Activated CD4-positive, alpha-beta memory T cell treated with anti-CD3 and anti-CD28 coated beads for 36 hours (primary cell): ENCODE measurements at places on chromosomes 11 and 22.

DNA sequence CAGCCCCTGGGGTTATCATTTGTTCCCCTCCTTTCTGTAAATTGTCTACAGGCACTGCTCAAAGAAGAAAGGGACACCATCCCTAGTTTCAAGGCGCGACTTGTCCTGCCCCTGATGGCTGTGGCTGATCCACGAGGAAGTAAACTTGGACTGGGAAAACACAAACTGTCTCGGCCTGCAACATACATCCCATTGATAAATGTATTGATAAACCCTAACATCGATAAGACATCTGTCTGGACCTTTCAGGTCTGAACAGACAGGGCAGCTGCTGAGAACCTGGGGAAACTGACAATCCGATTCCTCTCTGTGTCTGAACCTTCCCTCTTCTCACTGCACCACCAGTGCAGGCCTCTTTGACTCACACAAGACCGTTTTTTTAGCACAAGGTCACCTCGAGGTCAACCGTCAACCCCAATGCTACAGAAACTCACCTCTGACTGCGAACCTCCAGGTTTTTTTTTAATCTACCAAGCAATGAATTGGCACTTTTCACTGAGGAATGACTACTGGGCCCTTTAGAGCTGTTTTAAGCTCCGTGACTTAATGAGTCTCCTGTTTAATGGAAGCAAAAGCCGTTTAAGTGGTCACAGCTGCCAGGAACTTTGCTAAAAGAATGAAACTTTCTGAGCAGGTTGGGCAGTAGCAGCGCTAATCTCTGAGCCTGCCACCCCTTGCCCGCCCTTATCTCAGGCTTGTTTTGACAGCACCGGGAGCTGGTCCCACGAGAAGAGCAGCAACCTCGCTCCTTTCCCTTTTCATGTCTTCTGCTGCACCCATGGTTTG is 203.8 kb upstream of the TMEM45B start:
- H3K4me3 ChIP-seq: no peak overlapping the region
- no peaks in the 10 kb centered on the region for H3K27me3 ChIP-seq
- peaks cover 4% of the 10 kb centered on the region for H3K36me3 ChIP-seq
- DNase-seq: no peak
- no peaks in the 10 kb centered on the region for H3K4me1 ChIP-seq

GRCh38 chr11:114208377-114208776 is 87.8 kb upstream of the NNMT start:
- H3K27ac ChIP-seq: peak overlapping the region; percentile 21
- H3K4me3 ChIP-seq: no peak overlapping the region
- H3K4me1 ChIP-seq: peaks cover 21% of the 10 kb centered on the region
- no peaks in the 10 kb centered on the region for H3K36me3 ChIP-seq
- peak; percentile 38 for DNase-seq

DNA sequence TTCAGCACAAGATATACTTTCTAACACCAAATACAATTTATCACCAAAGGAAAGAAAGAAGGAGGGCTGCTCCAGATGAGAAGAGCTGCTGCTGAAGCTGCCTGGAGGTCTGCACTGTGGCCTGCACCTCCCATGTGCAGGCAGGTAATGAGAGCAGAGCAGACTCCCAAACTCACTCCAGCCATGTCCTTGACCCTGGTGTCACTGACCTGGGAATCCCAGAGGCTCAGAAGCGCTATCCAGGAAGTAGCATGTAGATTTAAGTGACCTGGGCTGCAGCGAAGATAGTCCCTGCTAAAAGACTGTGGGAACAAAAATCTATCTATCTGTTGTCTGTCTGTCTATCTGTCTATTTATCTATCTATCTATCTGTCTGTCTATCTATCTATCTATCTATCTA is 816.3 kb downstream of the OPCML start:
- no peak overlapping the region for H3K27ac ChIP-seq
- H3K27me3 ChIP-seq: no peaks in the 10 kb centered on the region
- H3K36me3 ChIP-seq: no peaks in the 10 kb centered on the region
- peaks cover 26% of the 10 kb centered on the region for H3K4me1 ChIP-seq
- no peak overlapping the region for H3K4me3 ChIP-seq

DNA sequence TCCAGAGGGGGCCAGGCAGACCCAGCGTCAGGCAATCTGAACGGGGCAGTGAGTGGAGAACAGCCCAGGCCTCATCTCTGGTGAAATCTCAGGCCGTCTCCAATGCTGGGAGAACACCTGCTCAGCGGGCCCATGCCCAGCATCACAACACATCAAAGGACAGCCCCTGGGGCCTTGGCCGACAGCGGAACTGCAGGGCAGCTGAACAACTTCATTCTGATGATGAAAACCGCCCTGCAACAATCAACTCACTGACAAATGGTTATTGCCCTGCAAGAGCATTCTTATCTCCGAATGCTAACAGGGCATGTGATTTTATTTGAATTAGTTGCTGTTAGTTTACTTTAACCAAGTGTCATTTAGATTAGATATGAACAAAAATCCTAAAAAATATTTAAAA is 14.6 kb downstream of the CELSR1 start:
- H3K4me1 ChIP-seq: no peaks in the 10 kb centered on the region
- H3K27me3 ChIP-seq: peaks cover 15% of the 10 kb centered on the region

GRCh38 chr11:61336171-61336935 is 3.3 kb downstream of the TKFC start:
- H3K4me3 ChIP-seq: no peak overlapping the region
- peak; percentile 88 for DNase-seq

GRCh38 chr11:16820324-16821092 is 82.1 kb downstream of the C11orf58 start:
- no peak overlapping the region for H3K27ac ChIP-seq
- no peaks in the 10 kb centered on the region for H3K36me3 ChIP-seq
- DNase-seq: peak; percentile 87
- peaks cover 2% of the 10 kb centered on the region for H3K4me1 ChIP-seq
- no peak overlapping the region for H3K4me3 ChIP-seq
- H3K27me3 ChIP-seq: no peaks in the 10 kb centered on the region

DNA sequence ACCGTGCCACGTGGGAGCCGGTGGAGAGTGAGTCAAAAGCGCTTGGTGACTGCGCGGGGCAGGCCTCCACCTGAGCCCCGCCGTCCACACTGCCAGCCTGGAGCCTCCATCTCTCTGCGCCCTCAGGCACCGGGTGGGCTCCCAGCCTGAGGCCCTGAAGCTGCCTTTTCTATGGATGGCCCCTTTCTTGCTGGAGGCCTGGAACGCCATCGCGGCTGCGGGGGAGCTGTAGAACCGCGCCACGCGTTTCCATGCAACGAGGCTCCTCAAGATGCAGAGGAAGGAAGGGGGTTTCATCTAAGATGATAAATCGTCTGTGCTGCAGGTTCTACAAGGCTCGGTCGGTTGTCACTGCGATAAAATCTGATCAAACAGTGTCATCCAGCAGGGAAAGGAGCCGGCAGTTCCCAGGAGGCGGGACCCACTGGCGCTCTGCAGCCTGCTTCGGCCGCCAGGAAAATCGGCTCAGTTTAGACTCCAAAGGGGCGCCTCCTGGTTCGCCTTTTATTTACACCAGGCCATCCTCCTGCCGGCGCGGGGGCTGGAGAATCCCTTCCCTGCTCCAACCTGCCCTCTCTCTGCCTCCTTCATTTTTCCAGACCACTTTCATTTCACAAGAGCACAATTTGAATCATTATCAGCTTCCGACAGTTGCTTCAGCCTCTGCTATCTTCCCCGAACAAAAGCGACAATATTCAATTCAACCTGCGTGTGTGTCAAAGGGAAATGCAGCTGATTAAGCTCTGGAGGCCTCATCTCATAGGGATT is 624.4 kb downstream of the BRD1 start:
- no peak for DNase-seq
- H3K4me1 ChIP-seq: no peaks in the 10 kb centered on the region
- no peak overlapping the region for H3K4me3 ChIP-seq
- peaks cover 14% of the 10 kb centered on the region for H3K27me3 ChIP-seq
- H3K27ac ChIP-seq: no peak overlapping the region

- H3K4me3 ChIP-seq: no peak overlapping the region
- H3K27ac ChIP-seq: no peak overlapping the region
- H3K36me3 ChIP-seq: no peaks in the 10 kb centered on the region
- no peaks in the 10 kb centered on the region for H3K4me1 ChIP-seq
Observed at GRCh38 chr11:37503411-37504059, 905.5 kb upstream of the RAG2 start.

DNA sequence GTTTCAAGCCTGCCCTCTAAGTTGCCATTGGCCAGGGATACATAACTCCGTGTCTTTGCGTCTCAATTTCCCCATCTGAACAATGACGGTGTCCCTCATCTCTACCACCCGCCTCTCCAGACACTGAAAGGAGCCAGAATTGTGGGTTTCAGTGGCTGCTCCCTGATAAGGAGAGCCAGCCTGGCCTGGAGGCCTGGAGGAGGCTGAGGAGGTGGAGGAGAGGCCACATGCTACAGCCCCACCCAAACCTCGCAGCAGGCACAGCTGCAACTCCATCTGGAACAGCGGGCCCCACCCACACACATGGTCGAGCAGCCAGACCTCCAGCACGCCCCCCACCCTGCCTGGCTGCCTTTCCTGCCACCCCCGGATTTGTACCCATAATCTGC is 34.4 kb upstream of the CD82 start:
- no peaks in the 10 kb centered on the region for H3K36me3 ChIP-seq
- peak overlapping the region; percentile 76 for H3K27ac ChIP-seq
- peaks cover 44% of the 10 kb centered on the region for H3K4me1 ChIP-seq

DNA sequence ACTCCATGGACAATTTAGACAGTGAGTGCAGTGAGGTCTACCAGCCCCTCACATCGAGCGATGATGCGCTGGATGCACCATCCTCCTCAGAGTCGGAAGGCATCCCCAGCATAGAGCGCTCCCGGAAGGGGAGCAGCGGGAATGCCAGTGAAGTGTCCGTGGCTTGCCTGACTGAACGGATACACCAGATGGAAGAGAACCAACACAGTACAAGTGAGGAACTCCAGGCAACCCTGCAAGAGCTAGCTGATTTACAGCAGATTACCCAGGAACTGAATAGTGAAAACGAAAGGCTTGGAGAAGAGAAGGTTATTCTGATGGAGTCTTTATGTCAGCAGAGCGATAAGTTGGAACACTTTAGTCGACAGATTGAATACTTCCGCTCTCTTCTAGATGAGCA is 51.4 kb downstream of the SPECC1L start:
- no peak for DNase-seq
- H3K36me3 ChIP-seq: peaks cover 16% of the 10 kb centered on the region
- H3K4me1 ChIP-seq: peaks cover 20% of the 10 kb centered on the region
- H3K4me3 ChIP-seq: no peak overlapping the region
- no peak overlapping the region for H3K27ac ChIP-seq

DNA sequence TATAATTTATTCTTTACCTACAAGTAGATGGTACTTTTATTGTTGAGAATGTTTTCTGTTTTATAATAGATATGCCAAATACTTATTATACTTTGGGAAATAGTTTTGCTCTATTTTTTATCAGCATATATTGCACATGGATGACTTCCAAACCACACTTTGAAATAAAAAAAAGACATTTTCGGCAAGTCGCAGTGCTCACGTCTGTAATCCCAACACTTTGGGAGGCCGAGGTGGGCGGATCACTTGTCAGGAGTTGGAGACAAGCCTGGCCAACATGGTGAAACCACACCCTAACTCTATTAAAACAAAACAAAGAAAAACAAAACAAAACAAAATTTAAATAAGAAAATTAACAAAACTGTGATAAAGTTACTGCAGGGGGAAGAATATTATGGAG is 983.9 kb upstream of the CNTN5 start:
- H3K27me3 ChIP-seq: no peaks in the 10 kb centered on the region
- DNase-seq: no peak
- H3K4me1 ChIP-seq: no peaks in the 10 kb centered on the region
- H3K27ac ChIP-seq: no peak overlapping the region
- H3K36me3 ChIP-seq: no peaks in the 10 kb centered on the region
- H3K4me3 ChIP-seq: no peak overlapping the region

DNA sequence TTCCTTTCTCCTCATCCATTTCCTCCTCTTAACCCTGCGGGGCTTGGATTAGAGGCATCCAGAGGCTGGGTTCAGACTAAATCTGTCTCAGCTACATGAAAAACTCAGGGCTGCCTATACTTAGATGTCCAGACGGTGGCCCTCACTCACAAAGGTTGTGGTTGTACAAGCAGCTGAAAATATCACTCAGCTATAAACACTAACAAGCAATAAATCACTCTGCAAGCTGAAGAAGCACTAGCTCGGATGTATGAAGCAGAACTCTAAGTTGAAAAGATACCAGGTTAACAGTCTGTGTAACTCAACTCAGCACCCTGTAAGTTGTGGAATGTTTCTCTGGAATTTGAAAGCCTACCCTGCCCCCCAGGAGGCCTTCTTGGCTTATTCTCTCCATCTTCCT is 82.9 kb downstream of the EXT2 start:
- H3K36me3 ChIP-seq: peaks cover 3% of the 10 kb centered on the region
- no peaks in the 10 kb centered on the region for H3K27me3 ChIP-seq
- no peak for DNase-seq
- H3K4me1 ChIP-seq: no peaks in the 10 kb centered on the region
- H3K4me3 ChIP-seq: no peak overlapping the region

DNA sequence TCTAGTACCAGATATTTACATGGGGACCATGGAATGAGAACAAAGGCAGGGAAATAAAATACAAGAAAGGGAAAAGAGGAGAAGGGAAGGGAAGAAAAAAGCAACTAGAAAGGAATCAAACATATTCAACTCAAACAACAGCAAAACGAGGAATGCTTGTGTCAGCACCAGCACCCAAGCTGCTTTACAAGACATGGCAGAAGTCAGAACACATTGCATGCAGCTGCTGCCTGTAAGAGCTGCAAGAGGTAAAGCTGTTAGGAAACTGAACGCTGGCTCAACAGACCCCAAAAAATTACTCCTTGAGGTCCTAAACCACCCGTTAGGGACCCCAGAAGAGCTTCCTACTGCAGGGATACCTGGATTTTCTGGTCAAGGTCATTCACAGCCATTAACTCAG is 296.9 kb downstream of the OPCML start:
- H3K36me3 ChIP-seq: no peaks in the 10 kb centered on the region
- no peaks in the 10 kb centered on the region for H3K4me1 ChIP-seq
- no peak for DNase-seq
- no peaks in the 10 kb centered on the region for H3K27me3 ChIP-seq
- H3K27ac ChIP-seq: no peak overlapping the region

GRCh38 chr11:62103141-62103540 is 20.7 kb upstream of the INCENP start:
- no peak for DNase-seq
- H3K4me1 ChIP-seq: peaks cover 17% of the 10 kb centered on the region
- no peaks in the 10 kb centered on the region for H3K27me3 ChIP-seq
- no peak overlapping the region for H3K4me3 ChIP-seq
- no peak overlapping the region for H3K27ac ChIP-seq
- no peaks in the 10 kb centered on the region for H3K36me3 ChIP-seq

- no peaks in the 10 kb centered on the region for H3K27me3 ChIP-seq
- H3K4me1 ChIP-seq: peaks cover 17% of the 10 kb centered on the region
- H3K4me3 ChIP-seq: no peak overlapping the region
Observed at GRCh38 chr11:93686226-93686625, 24.7 kb downstream of the CEP295 start.

- H3K4me3 ChIP-seq: no peak overlapping the region
- no peaks in the 10 kb centered on the region for H3K27me3 ChIP-seq
- peaks cover 6% of the 10 kb centered on the region for H3K4me1 ChIP-seq
- H3K27ac ChIP-seq: no peak overlapping the region
- no peaks in the 10 kb centered on the region for H3K36me3 ChIP-seq
- DNase-seq: no peak
Observed at GRCh38 chr22:17964156-17964555, 60.2 kb downstream of the MICAL3 start.

GRCh38 chr11:130449310-130449990 is 1.0 kb downstream of the ADAMTS15 start:
- peaks cover 46% of the 10 kb centered on the region for H3K27me3 ChIP-seq
- H3K27ac ChIP-seq: no peak overlapping the region
- H3K4me3 ChIP-seq: no peak overlapping the region

- no peak overlapping the region for H3K4me3 ChIP-seq
- no peaks in the 10 kb centered on the region for H3K27me3 ChIP-seq
- H3K4me1 ChIP-seq: peaks cover 44% of the 10 kb centered on the region
Observed at GRCh38 chr11:76589477-76589876, 81.1 kb downstream of the LRRC32 start.
